ENCODE measurements at places on chromosomes 7 and 10. TPM values are rescaled to one million over a fixed set of nuclear protein-coding genes. Genes with fewer than 3 reads are reported as not detected.

DNA sequence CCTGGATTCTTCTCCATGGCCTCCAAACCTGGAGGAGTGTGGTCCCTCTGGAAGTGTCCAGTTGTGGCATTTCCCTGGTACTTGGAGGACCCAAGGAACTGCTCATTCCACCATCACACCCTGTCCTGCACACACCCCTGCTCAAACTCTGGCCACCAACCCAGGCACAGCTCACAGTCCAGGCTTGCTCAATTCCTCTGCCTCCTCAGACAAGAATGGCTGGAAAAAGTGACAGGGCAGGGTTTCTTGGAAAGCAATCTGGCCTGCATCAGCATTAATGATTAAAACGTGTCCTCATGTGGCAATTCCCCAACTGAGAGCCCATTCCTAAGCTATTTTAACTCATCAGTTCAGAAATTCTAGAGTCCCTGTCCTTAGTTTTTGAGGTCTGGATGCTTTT is 17.2 kb upstream of the TPST1 start:
- DNase-seq = no peak

Gene SP4
- total RNA-seq = 23.0 TPM

DNA sequence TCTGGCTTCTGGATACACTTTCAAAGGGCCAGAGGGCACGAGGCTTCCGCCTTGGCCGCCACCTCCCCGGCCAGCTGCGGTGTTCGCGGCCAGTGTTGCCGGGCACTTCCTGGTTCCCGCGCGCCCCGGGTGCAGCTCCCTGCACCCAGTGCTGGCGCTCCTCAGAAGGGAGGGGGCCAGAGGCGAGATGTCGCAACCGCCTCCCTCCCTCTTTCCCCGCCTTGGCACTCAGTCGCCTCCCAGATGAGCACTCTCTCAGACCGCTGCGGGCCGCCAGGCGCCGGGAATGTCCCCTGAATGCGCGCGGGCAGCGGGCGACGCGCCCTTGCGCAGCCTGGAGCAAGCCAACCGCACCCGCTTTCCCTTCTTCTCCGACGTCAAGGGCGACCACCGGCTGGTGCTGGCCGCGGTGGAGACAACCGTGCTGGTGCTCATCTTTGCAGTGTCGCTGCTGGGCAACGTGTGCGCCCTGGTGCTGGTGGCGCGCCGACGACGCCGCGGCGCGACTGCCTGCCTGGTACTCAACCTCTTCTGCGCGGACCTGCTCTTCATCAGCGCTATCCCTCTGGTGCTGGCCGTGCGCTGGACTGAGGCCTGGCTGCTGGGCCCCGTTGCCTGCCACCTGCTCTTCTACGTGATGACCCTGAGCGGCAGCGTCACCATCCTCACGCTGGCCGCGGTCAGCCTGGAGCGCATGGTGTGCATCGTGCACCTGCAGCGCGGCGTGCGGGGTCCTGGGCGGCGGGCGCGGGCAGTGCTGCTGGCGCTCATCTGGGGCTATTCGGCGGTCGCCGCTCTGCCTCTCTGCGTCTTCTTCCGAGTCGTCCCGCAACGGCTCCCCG is at the start of gene FFAR4:
Gene FFAR4, plus strand, starts transcription at position 231 of the 842 bp plus-strand sequence. Its CDS starts 56 bp downstream, at position 287.
- DNase-seq = peak; percentile 19

Gene TACR2
- total RNA-seq = 0.66 TPM

Gene ECHDC3
- 256 TPM for total RNA-seq
